ENCODE measurements at places on chromosomes 13 and 19. TPM values are rescaled to one million over a fixed set of nuclear protein-coding genes. Genes with fewer than 3 reads are reported as not detected.

Gene SIAH3
- total RNA-seq: 0.07 TPM

Gene RNF17
- not detected for total RNA-seq

DNA sequence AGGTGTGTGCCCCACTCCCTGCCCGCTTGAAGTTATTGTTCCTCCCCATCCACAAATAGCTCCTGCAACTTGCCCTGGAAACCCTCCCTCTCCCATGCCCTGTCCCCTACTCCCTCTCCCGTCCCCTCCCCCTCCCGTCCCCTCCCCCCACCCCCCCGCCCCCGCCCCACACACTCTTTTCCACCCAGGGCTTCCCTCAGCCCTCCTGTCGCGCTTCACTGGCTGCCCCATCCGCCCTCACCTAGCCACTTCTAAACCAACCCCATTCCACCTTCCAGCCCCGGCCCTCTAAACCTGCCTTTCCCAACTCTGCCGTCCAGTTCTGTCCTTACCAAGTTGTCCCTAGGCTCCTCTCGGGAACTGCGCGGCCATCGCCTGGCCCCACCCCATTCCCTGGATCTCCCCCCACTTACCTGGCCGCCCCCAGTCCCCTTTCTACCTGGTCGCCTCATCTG, 993 bp downstream of the RGL3 start:
- peaks cover 30% of the 10 kb centered on the region for H3K4me1 ChIP-seq
- H3K27me3 ChIP-seq: peaks cover 38% of the 10 kb centered on the region
- H3K36me3 ChIP-seq: no peaks in the 10 kb centered on the region
- H3K4me3 ChIP-seq: no peak overlapping the region
- no peak for DNase-seq
- no peak overlapping the region for H3K27ac ChIP-seq

Gene NALCN
- total RNA-seq: not detected

GRCh38 chr19:22263121-22263520, 23.1 kb upstream of the ZNF729 start:
- H3K27me3 ChIP-seq: no peaks in the 10 kb centered on the region
- no peaks in the 10 kb centered on the region for H3K36me3 ChIP-seq
- H3K4me3 ChIP-seq: no peak overlapping the region
- no peaks in the 10 kb centered on the region for H3K4me1 ChIP-seq

DNA sequence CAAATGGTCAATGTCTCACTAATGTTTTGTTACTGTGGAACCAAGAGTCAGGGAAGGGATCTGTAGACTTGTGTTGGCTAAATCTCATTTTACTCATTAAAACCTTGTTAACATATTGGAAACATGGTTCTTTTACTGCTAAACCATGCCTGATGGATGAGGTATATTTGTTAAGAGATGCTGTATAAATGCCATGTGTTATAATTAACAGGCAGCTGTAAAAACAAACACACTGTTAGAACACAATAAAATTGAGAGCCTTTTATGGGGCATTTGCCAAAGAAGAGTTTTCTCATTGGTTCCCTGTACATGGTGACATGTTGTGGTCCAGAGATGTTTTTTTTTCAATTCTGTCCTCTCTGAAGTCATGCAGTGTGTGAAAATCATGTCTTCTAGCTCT, 121.9 kb downstream of the ESD start:
- peaks cover 12% of the 10 kb centered on the region for H3K36me3 ChIP-seq
- H3K27ac ChIP-seq: no peak overlapping the region
- H3K27me3 ChIP-seq: no peaks in the 10 kb centered on the region
- no peak for DNase-seq
- H3K4me3 ChIP-seq: no peak overlapping the region

GRCh38 chr13:109105899-109106298, 476.5 kb downstream of the MYO16 start:
- DNase-seq: no peak
- H3K36me3 ChIP-seq: peaks cover 2% of the 10 kb centered on the region
- H3K4me1 ChIP-seq: peaks cover 6% of the 10 kb centered on the region
- no peak overlapping the region for H3K27ac ChIP-seq
- H3K4me3 ChIP-seq: no peak overlapping the region
- H3K27me3 ChIP-seq: no peaks in the 10 kb centered on the region

- peaks cover 54% of the 10 kb centered on the region for H3K4me1 ChIP-seq
- peak; percentile 28 for DNase-seq
- no peaks in the 10 kb centered on the region for H3K27me3 ChIP-seq
- no peak overlapping the region for H3K4me3 ChIP-seq
These were observed 2.0 kb upstream of the GATAD2A start for GRCh38 chr19:19403373-19403901.

Gene MCEMP1
- total RNA-seq: not detected

DNA sequence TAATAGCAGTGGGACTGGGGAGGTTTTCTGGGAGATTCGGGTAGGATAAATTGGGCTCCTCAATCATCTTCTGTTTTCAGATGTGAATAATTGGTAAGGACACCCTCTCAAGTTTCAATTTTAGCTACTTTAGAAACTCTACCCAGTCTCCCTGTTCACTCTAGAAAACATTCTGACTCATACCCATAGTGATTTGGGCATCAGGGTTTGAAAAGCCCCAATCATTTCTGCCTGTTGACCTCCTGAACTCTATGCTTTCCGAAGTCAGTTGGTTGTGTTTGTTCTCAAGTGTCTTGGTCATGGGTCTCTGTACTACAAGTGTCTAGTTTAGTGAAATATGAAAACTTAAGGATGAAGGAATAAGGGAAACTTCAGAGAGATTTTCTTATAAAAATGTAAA, 911.3 kb upstream of the GPC6 start:
- no peaks in the 10 kb centered on the region for H3K36me3 ChIP-seq
- DNase-seq: no peak
- H3K4me1 ChIP-seq: no peaks in the 10 kb centered on the region
- no peak overlapping the region for H3K4me3 ChIP-seq
- no peak overlapping the region for H3K27ac ChIP-seq

Gene NLRP11
- total RNA-seq: not detected

Gene NLRP5
- not detected for total RNA-seq

DNA sequence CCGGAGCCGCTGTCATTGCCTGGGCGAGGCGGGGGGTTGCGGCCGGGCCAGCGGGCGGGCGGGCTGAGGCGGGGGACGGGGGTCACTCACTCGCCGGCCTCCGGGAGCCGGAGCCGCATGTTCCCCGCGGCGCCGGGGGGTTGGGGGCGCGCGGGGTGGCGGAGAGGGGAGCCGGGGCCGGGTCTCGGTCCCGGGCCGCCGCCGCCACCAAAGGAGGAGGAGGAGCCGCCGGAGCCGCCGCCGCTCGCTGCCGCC, 149 bp downstream of the MED26 start:
- H3K27ac ChIP-seq: no peak overlapping the region
- H3K27me3 ChIP-seq: no peaks in the 10 kb centered on the region
- DNase-seq: peak; percentile 17
- peaks cover 40% of the 10 kb centered on the region for H3K4me1 ChIP-seq
- H3K36me3 ChIP-seq: peaks cover 27% of the 10 kb centered on the region

- no peak overlapping the region for H3K4me3 ChIP-seq
- H3K27me3 ChIP-seq: no peaks in the 10 kb centered on the region
- peaks cover 10% of the 10 kb centered on the region for H3K36me3 ChIP-seq
- DNase-seq: no peak
- no peaks in the 10 kb centered on the region for H3K4me1 ChIP-seq
- no peak overlapping the region for H3K27ac ChIP-seq
These were observed 100.5 kb downstream of the EPSTI1 start for GRCh38 chr13:42891591-42891990.

DNA sequence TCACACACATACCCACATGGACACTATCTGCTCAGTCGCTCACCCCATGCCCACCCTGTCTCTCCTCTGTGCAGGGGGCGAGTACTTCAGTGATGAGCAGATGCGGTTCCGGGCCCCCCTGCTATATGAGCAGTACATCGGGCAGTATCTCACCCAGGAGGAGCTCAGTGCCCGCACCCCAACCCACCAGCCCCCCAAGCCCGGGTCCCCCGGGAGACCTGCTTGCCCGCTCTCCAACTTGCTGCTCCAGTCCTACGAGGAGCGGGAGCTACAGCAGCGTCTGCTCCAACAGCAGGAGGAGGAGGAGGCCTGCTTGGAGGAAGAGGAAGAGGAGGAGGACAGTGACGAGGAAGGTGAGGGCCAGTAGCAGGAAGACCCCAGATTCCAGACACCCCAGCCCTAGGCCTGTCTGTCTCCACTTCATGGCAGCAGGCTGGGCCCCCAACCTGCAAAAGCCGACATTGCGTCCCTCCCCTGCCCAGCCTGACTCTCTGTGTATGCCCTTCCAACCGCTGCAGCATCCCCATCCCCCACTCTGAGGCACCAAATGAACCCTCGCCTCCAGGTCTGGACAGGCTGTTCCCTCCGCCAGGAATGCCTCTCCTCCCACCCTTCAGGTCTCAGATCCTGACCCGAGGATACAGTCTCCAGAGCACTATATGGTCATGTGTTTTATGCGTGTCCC, 9.7 kb downstream of the CCDC97 start:
- peaks cover 31% of the 10 kb centered on the region for H3K36me3 ChIP-seq
- peaks cover 10% of the 10 kb centered on the region for H3K4me1 ChIP-seq
- peak overlapping the region; percentile 21 for H3K27ac ChIP-seq
- no peak overlapping the region for H3K4me3 ChIP-seq
- H3K27me3 ChIP-seq: no peaks in the 10 kb centered on the region

DNA sequence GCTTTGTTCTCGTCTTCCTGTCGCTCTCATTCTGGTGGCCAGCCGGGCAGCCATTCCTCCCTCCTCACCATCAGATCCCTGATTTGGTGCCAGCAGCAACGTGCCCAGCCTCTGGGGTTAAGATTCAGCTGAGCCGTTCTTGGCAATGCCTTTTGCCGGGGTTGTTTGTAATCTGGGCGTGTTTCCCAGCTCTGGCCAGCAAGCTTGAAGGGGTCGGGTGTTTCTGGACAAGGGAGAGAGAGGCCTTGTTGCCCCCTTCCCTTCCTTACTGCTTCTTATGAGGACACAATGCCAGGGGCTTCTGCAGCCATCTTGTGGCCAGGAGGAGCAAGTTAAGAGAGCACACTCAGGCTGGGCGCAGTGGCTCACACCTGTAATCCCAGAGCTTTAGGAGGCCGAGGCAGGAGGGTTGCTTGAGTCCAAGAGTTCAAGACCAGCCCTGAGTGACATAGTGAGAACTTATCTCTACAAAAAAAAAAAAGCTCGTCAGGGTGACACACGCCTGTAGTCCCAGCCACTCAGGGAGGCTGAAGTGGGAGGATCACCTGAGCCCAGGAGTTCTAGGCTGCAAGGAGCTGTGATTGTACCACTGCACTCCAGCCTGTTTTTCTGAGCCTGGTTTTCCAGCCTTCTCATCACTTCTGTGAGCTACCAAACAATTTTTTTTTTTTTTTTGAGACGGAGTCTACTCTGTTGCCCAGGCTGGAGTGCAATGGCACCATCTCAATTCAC, 10.7 kb upstream of the CRTC1 start:
- DNase-seq: no peak
- H3K27ac ChIP-seq: no peak overlapping the region
- no peak overlapping the region for H3K4me3 ChIP-seq
- H3K4me1 ChIP-seq: no peaks in the 10 kb centered on the region
- peaks cover 7% of the 10 kb centered on the region for H3K36me3 ChIP-seq

- no peak for DNase-seq
- peaks cover 40% of the 10 kb centered on the region for H3K36me3 ChIP-seq
- H3K27ac ChIP-seq: no peak overlapping the region
- peaks cover 4% of the 10 kb centered on the region for H3K4me1 ChIP-seq
- no peaks in the 10 kb centered on the region for H3K27me3 ChIP-seq
These were observed 214.7 kb downstream of the VWA8 start for GRCh38 chr13:41746259-41746658.

GRCh38 chr13:41751734-41752445, 209.0 kb downstream of the VWA8 start:
- no peaks in the 10 kb centered on the region for H3K4me1 ChIP-seq
- peaks cover 45% of the 10 kb centered on the region for H3K36me3 ChIP-seq
- H3K27me3 ChIP-seq: no peaks in the 10 kb centered on the region
- no peak overlapping the region for H3K27ac ChIP-seq
- no peak for DNase-seq

All from activated CD4-positive, alpha-beta memory T cell treated with anti-CD3 and anti-CD28 coated beads for 36 hours (primary cell).